ENCODE measurements at places on chromosomes 2 and 18.
A peak's percentile ranks its signal among the peaks of the same experiment; 100 is the strongest.

DNA sequence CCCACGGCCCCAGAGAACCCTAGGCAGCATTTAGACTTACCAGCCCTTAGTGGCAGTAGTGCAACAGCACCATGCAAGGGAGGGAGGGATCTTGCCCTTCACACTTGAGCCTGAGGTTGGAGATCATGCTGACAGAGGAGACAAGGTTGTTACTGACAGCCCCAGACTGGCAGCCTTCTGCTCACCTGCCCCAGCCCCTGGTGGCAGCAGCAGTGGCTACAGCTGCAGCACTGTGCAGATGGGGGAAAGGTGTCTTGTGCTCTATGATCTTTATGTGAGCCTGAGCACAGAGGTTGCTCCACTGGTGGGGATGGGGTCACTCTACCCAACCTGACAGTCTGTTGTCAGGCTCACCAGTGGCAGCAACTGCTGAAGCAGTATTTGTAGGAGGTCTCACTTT lies 501.2 kb upstream of the LRRTM4 start:
- DNase-seq: no peak

DNA sequence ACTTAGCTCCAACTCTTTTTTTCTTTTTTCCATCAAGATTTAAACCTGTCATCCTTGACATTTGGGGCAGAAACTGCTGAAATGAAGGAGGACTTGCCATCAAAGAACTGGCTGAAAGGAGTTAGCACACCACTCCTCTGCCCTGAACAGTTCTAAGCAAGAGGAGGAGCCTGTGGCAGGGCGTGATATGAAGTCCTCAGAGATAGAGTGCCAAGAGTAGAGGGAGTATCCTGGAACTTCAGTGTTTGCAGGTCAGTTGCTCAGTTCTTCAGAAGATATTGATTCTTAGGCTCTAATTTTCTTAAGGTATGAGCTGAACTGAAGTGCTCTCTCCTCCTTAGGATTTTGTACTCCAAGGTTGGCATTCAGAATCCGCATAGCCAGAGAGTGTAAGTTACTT lies 15.2 kb downstream of the NABP1 start:
- DNase-seq: no peak

GRCh38 chr2:232418466-232419244 lies 12.0 kb downstream of the ALPG start:
- DNase-seq: no peak

- DNase-seq: no peak
These were observed 692 bp upstream of the WNT6 start for GRCh38 chr2:218858671-218859555.

DNA sequence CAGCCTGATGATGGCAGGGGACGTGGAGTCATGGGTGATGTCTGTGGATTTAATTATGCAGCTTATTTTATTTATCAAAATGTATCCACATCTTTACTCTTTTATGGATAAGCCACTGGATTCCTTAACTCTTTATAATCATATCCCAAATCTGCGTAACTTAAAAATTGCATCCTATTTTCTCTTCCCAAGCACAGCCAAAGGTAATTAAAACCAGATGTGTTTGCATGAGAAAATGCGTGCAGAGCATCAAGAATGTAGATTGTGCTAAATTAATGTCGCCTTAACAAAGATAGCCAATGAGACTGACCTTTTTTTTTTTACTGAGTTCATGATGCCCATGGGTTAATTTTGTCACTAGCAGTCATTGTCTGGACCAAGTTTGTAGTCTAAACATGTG lies 10.0 kb downstream of the SH3RF3 start:
- no peak for DNase-seq

GRCh38 chr2:234137400-234138014 lies 87.0 kb downstream of the SPP2 start:
- no peak for DNase-seq

GRCh38 chr2:218332920-218333645 lies 23.6 kb upstream of the CATIP start:
- no peak for DNase-seq

GRCh38 chr18:12287684-12288402 lies 20.2 kb upstream of the TUBB6 start:
- DNase-seq: no peak

DNA sequence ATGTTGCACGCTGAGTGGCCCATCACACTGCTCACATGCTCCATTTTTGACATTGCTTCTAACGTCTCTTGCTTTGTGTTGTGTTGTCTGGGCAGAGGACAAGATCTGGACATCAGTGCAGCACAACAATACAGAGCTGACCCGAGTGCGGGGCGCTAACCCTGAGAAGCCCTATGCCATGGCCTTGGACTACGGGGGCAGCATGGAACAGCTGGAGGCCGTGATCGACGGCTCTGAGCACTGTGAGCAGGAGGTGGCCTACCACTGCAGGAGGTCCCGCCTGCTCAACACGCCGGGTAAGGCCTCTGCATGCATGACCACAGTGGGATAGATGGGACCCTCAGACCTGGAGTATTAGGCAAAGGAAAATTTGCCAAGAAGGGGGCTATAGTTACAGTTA lies 622.6 kb downstream of the CNTNAP5 start:
- no peak for DNase-seq

DNA sequence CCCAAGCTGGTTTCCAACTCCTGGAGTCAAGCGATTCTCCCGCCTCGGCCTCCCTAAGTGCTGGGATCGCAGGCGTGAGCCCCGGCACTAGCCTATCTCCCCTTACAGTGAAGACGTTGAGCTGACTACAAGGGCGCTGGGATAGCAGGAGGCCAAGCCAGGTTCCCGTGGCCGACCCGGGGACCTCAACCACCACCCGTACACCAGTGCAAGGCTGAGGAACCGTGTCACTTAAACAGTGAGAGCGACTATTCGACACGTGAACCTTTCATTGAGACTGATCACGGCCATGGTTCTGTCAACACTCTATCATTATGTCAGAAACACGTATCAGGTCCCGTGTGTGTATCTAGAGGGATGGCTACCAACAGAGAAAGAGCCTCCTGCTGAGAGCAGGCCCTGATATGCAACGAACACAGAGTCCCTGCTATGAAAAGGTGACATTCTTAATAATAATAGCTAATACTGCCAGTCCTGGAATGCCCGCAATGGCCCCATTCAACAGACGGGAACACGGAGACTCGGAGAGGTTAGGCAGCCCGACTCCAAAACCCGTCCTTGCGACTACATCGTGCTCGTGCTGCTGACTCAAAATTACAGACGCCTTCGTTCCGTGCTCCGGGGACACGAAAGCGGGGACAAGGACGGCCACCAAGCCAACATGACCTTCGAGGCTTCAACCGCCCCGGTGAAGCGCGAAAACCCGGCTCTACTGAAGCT lies 833 bp downstream of the AFG3L2 start:
- DNase-seq: peak; percentile 3

GRCh38 chr2:177037569-177037968 lies 175.0 kb upstream of the HNRNPA3 start:
- DNase-seq: no peak

DNA sequence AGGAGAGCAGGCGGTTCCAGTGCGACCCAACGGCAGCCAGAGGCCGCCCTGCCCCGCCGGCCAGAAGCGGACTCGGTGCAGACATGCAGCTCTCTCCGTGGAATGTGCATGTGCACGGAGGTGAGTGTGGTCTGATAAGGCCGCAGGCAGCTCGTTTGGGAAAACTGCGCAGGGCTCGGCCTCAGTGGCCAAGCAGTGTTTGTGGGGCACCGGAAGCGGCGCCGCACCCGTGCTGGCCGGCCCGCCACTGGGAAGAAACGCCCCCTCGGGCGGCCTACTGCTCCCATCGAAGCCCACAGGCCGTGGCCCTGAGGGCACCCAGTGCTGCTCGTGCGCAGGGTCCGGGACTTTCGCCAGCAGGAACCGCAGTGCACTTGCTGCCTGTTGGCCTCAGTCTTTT lies 25.2 kb downstream of the PRELID3A start:
- no peak for DNase-seq

- no peak for DNase-seq
These were observed 965.2 kb upstream of the FANCL start for GRCh38 chr2:59206361-59206760.

GRCh38 chr2:221581986-221582385 lies 9.9 kb upstream of the EPHA4 start:
- no peak for DNase-seq

DNA sequence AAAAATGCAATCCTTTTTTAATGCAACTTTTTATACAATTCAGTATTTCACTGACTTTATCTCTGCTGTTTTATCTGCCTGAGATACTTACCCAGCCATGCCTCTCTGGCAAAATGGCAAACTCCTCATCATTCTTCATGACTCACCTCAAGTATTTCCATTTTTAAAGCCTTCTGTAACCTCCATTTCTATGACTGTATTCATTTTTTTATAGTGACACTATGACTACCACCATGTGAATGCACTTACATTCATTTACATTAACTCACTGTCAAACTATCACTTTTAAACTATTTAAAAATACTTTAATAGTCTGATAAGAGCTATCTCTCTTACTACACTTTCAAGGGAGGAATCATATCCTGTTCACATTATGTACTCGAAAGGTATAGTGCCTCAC lies 99.4 kb upstream of the SCN7A start:
- DNase-seq: no peak

DNA sequence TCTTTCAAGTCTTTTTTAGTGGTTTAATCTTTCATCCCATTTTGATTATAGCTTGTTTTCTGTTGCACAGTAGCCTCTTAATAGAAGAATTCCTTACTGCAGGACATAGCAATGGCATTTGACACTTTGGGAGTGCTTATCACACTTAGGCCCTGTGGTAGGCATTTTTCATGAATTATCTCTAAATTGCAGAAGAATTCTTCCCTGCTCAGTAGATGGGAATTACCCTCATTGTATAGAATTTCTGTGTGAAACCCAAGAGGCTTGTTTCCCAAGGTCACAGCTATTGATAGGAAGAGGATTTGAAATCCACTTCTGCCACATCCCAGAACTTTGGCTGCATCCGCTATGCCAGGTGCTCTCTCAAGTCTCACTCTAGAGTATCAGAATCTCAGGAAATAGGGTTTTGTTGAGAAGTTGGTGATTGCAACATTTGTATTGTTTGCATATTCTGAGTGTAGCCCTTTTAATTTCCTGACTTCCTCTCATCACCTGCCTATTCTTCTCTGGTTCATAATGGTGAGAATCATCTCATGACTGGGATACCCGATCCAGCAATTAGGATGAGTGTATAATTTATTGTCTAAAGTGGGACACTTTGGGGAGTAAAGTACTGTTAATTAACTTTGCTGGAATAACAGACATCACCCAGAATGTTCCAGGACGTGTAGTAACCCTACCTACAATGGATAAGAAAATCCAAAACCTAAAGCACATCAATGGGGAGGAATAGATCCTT lies 255.2 kb upstream of the RASGRP3 start:
- DNase-seq: no peak

DNA sequence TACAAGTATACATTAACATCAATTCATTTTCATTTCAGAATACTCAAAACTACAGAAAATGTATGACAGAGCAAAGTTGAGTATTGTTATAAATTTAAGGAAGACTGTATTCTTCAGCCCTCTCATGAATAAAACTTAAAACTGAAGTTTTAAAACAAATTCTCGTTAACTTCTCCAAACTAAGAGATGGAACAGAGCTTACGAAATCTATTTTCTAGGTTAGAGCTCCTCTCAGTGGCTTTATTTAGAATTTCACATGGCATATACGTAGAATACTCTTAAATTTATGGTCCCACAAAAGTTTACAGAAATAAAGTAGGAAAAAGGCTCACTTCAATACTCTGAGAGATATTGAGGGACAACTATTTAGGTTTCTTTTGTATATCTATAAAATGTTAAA lies 612.1 kb downstream of the KCNJ3 start:
- no peak for DNase-seq

GRCh38 chr2:25528173-25528572 lies 145.2 kb downstream of the DTNB start:
- no peak for DNase-seq

DNA sequence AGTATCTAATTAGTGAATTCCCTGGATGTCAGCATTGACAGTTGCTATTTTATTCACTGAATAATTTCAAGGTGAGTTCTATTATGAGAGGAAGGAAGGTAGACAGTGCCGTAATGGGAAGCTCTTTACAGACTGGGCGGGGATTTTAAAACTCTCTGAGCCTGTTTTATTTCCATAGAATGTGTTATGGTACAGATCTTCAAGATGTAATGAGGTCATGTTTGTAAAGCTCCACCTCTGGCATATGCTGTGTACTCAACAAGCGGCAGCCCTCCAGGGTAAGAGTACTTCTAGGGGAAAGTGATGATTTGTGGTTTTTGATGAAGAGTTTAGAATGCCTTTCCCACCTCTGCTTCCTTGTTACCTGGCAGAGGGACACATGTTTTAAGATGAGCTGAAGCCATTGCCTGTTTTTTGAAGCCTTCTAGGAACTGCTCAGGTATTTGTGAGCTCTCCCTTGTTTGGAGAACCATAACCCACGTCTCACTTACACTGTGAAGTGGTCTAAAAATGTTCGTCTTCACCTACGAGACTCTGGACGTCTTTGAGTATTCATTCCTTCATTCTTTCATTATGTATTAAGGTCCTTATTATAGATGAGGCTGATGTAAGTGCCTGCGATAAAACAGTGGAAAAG lies 251.2 kb downstream of the PTGR3 start:
- DNase-seq: no peak

- no peak for DNase-seq
These were observed 227.5 kb downstream of the LDLRAD4 start for GRCh38 chr18:13446024-13446423.

DNA sequence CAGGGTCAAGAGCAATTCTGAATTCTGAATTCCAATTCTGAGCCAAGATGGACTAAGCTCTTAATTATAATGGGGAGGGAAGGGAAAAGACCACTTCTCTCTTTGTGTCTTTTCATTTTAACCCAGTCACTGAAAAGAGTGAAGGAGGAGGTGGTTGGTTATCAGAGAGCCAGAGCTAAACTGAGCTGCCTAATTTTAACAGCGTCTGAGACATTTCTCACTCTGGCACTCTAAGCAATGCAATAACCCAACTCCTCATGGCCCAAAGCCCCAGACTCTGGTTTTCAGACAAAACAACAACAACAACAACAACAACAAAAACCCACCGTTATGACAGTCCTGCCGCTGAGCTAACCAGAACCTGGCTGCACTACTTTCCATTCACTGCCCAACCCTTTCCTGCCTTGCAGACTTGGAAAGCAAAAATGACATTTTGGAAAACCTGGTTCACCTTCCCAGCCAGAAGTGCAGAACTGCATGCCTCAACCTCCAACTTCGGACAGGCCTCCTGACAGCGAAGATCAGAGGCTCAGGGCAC lies 1.0 kb downstream of the CHST10 start:
- DNase-seq: no peak

DNA sequence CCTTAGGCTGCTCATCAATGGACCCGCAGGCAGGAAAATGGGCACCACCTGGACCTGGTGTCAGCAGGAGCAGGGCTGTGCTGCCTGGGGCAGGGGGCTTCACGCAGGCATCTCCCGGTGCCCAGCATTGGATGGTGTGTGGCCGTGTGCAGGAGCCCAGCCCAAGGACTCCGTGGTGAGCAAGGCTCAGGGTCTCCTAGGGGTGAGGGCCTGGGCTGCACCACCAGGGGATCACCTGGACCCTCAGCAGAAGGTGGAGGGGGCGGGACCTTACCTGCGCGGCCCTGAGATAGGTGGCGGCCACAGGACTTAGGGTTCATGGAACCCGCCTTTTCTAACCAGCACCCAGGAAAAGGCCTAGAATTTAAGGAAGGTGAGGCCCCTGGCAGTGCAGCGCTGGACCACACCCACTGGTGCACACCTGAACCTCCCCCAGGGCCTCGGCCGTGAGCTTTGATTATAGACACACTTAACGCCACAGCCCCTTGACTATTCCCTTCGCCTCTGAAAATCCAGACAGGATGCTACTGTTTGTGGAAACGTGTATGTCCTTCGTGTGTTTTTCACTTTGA lies 89.0 kb downstream of the TMEM18 start:
- no peak for DNase-seq

GRCh38 chr2:223313101-223313500 lies 261.1 kb downstream of the KCNE4 start:
- DNase-seq: no peak
